ENCODE measurements at places on chromosomes 3 and 15. TPM values are rescaled to one million over a fixed set of nuclear protein-coding genes. Genes with fewer than 3 reads are reported as not detected.

SCAANT1 gene
- total RNA-seq = not detected

ABI3BP gene
- 17.0 TPM for total RNA-seq

CLCN2 gene
- total RNA-seq = 5.6 TPM

EBLN2 gene
- 8.9 TPM for total RNA-seq

KCNAB1 gene
- total RNA-seq = under 0.01 TPM

TXNRD3 gene
- total RNA-seq = 12.2 TPM

GHSR gene
- total RNA-seq = not detected

CCDC50 gene
- total RNA-seq = 62.1 TPM

CLPX gene
- 31.9 TPM for total RNA-seq

GOLGA8T gene
- not detected for total RNA-seq

ZBBX gene
- not detected for total RNA-seq

ACOX2 gene
- 3.9 TPM for total RNA-seq

CYP1A2 gene
- total RNA-seq = not detected

EFL1 gene
- 17.6 TPM for total RNA-seq

SI gene
- not detected for total RNA-seq

SUCLG2 gene
- 37.7 TPM for total RNA-seq

LMAN1L gene
- 0.11 TPM for total RNA-seq

P2RY13 gene
- not detected for total RNA-seq

ZIC1 gene
- total RNA-seq = not detected

ZCWPW2 gene
- 1.1 TPM for total RNA-seq

LMCD1 gene
- total RNA-seq = 540 TPM

RPL4 gene
- total RNA-seq = 1,493 TPM

ABCF3 gene
- 69.1 TPM for total RNA-seq

CCR3 gene
- total RNA-seq = 0.33 TPM

ACKR2 gene
- total RNA-seq = 83.1 TPM

LDHAL6B gene
- total RNA-seq = not detected

CHAC1 gene
- total RNA-seq = 27.5 TPM

PATL2 gene
- total RNA-seq = 0.79 TPM

ISLR gene
- 0.39 TPM for total RNA-seq

RPN1 gene
- total RNA-seq = 550 TPM

HYAL1 gene
- total RNA-seq = 4.2 TPM

TMOD2 gene
- 1.1 TPM for total RNA-seq

ARHGEF26 gene
- total RNA-seq = 23.9 TPM

LYZL4 gene
- 0.39 TPM for total RNA-seq

SH3GL3 gene
- total RNA-seq = not detected

ADCY5 gene
- total RNA-seq = 0.87 TPM

ACTRT3 gene
- total RNA-seq = 6.2 TPM

ARGFX gene
- total RNA-seq = not detected

SLC28A2 gene
- total RNA-seq = not detected
